ENCODE measurements at places on chromosomes 7 and 10.

- DNase-seq = no peak
Measured at GRCh38 chr10:3825862-3826351, 40.9 kb upstream of the KLF6 start.

DNA sequence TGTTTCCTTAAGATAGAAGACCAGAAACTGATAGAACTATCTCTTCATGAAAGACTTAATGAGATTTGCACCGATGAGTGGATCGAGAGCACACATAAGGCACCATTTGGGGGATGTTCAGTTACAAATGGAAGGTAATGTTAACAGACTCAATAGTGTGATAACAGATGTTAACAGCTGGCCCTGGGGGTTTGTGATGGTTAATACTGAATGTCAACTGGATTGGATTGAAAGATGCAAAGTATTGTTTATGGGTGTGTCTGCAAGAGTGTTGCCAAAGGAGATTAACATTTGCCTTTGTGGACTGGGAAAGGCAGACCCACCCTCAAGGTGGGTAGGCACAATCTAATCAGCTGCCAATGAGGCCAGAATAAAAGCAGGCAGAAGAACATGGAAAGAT, 130.5 kb upstream of the DGKB start:
- DNase-seq = no peak

GRCh38 chr7:136523571-136523970, 344.9 kb upstream of the CHRM2 start:
- DNase-seq = no peak

DNA sequence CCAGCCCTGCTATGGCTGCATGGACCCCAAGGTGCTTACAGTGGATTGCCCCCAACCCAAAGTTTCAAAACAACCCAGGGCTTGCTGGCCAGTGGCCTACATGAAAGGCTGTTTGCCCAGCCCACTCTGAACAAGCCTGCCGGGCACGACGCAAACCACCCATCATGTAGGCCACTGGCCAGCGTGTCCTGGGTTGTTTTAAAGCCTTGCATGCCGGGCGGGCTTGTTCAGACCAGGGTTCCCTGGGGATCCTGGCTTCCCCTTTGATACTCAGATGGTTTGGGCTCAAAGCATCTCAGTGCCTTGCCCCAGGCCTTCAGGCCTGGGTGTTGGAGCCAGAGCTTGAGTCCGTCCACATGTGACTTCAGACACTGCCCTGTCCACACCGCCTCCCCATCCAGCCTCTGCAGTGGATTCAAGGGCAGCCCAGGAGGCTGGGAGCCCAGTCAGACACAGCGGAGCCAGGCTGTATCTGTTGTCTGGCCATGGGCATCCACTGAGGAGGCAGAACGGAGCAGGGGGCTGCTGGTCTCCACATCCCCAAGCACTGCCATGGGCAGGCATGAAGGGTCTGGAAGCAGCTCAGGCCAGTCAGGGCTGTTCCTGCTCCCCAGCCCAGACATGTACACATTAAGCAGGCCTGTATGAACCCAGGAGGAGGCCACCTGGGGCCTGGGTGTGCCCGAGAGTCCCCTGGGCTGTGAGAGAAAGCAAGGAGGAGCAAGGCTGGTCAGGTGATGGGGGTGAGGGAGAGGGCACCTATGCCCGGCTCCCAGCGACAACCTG, 4.0 kb upstream of the ADIRF start:
- no peak for DNase-seq

GRCh38 chr7:44981035-44981706, 2.4 kb upstream of the MYO1G start:
- DNase-seq = no peak

- no peak for DNase-seq
Measured at GRCh38 chr7:111328487-111328886, 233.8 kb downstream of the IMMP2L start.

DNA sequence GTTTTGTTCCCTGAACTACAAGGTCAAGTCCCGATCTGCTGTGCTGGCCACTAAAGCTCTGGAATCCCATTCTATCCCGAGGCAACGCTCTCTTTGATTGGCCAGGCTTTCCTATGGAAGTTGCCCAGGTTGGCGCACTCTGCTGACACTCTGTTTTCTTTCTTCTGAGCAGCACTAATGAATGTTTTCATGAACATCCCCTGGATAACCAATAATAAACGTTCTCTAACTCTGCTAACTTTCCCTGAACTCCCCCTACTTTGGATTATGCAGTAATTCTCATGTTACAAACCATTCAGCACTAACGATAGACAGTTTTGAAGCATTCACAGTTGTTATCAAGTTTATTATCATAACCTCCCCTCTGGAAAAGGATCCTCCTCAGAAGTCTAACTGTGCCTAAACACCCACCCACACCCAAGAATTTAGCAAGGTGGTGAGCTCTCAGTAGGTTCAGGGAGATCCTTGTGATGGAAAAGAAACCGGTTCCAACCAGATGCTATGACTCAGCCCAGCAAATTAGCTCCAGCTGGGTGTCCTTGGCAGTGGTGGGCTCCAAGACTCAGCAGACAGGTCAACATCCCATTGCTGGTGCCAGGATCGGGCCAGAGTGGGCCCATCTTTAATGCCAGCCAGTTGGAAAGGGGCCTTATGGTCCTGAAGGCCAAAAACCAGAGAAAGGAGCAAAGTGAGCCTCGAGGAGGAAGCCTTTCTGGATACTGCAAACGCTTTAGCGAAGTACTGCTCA, 68.4 kb downstream of the CREB3L2 start:
- DNase-seq = peak; percentile 5

DNA sequence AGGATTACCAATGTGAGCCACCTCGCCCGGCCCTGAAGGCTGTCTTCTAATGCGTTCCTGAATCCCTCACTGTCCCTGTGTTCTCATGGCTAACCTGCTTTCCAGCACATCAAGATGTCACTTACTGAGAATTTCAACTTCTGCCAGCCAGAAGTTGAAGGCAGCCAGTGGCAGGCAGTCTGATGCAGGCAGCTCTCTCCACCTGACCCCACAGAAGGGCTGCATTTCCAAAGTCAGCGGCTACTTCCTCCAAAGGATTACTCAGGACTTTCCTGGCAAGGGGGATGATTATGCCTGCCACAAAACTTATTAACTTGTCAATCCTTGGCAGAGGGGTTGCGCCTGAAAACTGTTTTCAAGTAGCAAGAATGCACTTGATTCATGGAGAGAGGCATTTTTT, 1219.4 kb downstream of the TYW1 start:
- DNase-seq = no peak

Measured in CD14-positive monocyte (primary cell).